GM06990 (cell line): ENCODE measurements at places on chromosomes 4 and X.

DNA sequence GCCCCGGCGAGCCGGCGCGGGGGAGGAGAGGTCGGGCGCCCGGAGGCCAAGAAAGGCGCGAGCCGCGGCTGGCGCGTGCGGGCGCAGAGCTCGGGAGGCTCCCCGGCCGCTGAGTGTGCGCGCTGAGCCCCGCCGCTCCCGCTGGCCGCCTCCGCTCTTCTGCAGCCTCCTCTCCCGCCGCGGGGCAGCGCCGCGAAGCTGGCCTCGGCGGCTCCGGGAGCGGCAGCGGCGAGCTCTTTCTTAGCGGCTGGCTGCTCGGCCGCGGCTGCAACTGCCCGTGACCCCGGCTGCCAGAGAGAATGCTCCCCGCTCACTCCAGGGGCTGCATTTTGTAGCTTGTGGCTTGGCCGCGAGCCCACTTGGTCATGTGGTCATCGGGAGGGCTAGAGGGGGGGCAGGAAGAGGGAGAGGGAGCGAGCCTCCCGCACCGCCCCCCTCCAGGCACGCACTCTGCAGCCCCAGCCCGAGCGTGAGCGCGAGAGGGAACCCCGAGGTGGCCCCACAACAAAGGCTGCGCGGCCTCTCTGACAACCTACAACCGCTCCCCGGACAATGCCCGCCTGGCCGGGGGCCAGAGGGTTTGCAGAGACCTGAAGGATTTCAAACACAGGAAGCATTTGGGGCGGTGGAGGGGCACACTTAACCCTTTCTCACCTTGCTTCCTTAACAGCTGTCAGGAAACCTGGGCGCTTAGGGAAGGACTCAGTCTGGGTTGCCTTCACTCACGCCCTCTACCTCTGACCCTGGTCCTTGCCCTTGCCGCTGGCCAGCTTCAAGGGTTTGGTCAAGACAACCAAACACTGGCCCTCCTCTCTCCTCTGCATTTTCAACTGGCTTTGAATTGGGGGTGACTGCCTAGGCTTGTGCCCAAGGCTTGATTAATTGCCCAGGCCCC is at the start of gene APLN:
APLN (minus strand) TSS at position 305 of the 895 bp plus-strand sequence. CDS start 326 bp downstream, outside the sequence.
- DNase-seq: no peak

DNA sequence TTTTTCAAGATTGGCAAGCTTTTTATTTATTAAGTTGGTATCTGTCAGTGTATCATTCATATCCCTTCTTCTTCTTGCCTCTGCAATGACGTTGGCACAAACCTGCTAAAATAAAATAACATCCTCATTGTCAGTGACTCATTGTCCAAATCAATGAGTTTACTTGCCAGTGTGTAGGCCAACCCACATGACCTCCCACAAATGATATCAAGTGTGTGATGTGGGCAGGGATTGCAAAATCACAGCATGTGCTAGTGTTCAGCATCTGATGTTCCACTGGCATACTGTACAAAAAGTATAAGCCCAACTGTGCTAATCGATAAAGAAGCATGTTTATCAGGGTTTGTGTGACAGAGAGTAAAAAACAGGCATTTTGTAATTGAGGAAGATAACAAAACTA is 25.5 kb downstream of the GPAT3 start:
- no peak for DNase-seq

DNA sequence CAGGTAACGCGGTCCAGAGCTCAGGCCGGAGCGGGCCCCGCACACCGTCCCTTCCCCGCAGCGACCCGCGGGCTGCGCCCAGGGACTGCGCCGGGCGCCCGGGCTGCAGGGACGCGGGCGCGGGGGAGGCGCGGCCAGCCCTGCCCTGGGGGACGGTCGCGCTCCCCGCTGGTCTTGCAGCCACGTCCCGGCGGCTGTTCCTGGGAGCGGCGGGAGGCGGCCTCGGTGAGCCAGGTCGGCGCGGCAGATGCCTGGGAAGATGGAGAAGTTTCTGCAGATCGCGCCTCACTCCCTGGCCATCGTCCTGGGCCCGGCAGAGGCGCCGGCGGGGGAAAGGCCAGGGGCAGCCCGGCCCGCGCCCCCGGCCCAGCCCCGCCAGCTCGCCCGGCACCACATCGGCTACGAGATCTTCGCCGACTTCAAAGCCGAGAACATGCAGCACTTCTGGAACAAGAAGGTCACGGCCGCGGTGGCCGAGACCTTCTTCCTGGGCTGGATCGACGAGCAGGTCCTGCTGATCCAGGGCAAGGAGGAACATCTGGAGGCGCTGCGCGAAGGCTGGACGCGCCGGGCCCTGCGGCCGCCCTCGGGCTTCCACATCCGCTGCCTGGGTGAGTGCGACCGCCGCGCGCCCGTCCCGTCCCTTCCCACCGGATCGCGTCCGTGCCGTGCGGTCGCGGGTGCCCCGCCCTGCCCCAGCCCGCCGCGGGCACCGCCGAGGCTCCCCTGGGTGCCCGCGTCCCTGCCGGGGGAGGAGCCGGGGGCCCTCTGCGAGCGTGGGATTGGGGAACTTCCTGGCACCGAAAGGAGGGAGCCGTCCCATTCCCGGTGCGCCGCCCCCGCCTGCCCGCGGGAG is 107.4 kb upstream of the STOX2 start:
- DNase-seq: peak; percentile 22

DNA sequence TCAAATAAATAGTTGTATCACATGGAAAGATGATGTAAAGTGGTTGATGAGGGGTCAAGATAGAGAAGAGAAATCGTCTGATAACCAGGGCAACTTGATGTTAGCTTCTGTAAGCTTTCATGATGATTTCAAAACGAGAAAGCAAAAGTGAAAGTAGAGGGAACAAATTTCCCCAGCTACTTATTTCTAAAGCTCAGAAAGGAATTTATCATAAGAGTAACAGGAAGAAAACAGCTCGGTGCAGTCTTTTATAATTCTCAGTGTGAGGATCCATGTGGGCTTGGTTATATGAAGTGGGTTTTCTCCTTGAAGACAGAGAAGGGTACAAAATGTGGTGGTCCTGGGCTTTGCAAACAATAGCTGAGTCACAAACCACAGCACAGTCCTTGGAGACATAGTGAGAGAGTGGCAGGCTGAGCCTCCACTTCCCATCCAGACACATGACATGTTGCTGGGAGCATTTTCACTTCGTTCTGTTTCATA is 32.1 kb upstream of the GLRA2 start:
- DNase-seq: peak; percentile 29
